ENCODE measurements at places on chromosomes 12 and 14.

GRCh38 chr14:54823757-54824549 is 78.7 kb downstream of the GCH1 start:
- no peak for DNase-seq

GRCh38 chr12:125996443-125996842 is 931.2 kb downstream of the AACS start:
- no peak for DNase-seq

- no peak for DNase-seq
Measured at GRCh38 chr12:5171701-5172100, 128.0 kb downstream of the KCNA5 start.

DNA sequence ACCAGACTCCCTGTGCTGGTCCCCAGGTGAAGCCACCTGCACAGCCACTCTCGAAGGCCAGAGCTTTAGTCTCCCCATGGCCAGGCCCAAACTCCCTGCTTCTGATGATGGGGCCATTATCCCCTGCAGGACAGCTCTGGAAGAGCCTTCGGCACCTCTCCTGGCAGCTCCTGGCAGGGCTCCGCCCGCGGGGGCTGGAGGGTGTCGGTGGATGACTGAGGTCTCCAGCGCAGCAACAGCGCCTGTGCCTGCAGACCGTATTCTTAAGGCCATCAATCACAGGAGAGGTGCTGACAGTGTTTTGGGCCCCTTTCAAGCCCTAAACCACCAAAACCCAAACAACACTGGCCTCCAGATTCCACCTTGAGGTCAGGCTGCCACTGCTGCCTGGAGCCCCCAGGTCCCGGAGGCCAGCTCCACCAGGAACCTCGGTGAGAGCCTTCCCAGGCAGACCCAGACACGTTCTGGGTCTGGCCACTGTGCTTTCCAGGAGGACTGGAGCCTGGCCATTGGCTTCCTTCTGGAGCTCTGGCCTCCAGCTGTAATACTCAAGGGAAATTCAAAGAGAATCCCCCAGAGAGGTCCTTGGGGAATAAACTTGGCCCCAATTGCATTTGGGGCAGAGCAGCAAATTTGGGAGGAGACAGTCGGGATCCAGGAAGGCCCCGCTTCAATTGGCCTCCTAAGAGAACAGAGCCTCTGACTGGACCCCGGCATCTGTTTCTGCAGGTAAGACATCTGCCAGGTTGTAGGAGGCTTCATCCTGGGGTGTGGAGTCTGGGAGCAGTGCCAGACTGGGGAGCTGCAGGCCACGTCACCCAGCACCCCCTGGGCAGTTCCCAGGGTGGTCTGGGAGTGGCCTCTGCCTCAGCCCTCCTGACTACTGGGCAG is 210.6 kb upstream of the RTL1 start:
- no peak for DNase-seq

DNA sequence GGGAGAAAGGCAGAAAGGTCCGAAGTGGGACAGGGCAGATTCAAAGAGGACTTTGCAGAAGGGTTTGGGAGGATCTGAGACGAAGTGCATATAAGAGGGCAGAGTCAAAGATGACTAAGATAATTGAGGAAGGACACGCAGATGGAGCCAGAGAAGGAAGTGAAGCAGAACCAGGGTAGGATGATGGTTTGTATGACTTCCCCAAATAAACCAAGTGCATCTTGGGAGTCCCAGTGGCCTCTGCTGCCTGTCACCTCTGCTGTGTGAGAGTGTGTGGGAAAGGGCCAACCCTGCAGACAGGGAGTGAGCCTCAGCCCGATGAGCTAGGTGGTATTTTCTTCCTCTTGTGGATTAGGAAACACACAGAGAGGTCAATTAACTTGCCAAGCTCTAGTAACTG is 36.8 kb downstream of the FLVCR2 start:
- no peak for DNase-seq

DNA sequence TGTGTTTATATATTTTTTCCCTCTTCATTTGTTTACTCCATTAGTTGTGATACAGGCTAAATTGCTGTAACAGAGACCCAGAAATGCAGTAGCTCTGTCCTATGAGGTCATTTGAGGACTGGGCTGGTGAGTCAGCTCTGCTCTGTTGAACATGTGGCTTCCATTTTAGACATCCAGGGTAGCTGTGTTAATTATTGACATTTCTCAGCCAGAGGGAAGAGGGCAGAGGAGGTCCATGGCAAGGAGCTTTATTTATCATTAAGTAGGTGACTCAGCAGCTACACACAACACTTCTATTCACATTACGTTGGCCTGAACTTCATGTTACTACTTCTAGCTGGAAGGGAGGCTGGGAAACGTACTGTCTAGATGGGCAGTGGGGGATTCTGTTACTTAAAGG is 85.4 kb downstream of the PTCSC3 start:
- DNase-seq: no peak

GRCh38 chr14:72924337-72924736 is 1.9 kb upstream of the DCAF4 start:
- no peak for DNase-seq

- no peak for DNase-seq
Measured at GRCh38 chr12:30155001-30155730, 371.4 kb upstream of the TMTC1 start.
